Ovary (tissue), 10 donors: ENCODE measurements at places on chromosomes 6 and 20. TPM values are rescaled to one million over a fixed set of nuclear protein-coding genes. Genes with fewer than 3 reads are reported as not detected.

- no peak for DNase-seq
- no peak overlapping the region for H3K27ac ChIP-seq
- H3K4me1 ChIP-seq: no peaks in the 10 kb centered on the region
- no peak overlapping the region for H3K4me3 ChIP-seq
- H3K27me3 ChIP-seq: no peaks in the 10 kb centered on the region
- H3K36me3 ChIP-seq: no peaks in the 10 kb centered on the region
Observed at GRCh38 chr20:32798046-32798981, 21.4 kb upstream of the MAPRE1 start.

GRCh38 chr6:149264629-149265028, 52.9 kb upstream of the TAB2 start:
- H3K4me1 ChIP-seq: no peaks in the 10 kb centered on the region
- H3K36me3 ChIP-seq: no peaks in the 10 kb centered on the region

DNA sequence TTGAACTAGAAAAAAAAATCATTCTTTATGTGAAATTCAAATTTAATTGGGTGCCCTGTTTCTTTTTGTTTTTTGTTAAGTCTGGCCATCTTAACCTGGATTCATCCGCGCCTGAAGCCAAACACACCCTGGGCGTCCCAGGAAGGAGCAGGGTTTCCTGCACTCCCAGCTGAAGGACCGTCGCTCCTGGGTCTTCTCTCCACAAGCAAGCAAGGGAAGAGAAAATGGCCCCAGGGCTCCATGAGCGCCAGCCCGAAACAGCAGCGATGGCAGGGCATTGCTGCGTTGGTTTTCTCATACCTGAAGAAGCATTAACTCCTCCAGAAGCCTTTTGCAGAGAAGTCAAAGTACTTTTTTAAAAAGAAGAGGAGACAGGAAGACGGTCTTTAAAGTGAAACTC, 105.4 kb upstream of the AFDN start:
- no peaks in the 10 kb centered on the region for H3K36me3 ChIP-seq
- no peak overlapping the region for H3K4me3 ChIP-seq
- no peaks in the 10 kb centered on the region for H3K4me1 ChIP-seq

DNA sequence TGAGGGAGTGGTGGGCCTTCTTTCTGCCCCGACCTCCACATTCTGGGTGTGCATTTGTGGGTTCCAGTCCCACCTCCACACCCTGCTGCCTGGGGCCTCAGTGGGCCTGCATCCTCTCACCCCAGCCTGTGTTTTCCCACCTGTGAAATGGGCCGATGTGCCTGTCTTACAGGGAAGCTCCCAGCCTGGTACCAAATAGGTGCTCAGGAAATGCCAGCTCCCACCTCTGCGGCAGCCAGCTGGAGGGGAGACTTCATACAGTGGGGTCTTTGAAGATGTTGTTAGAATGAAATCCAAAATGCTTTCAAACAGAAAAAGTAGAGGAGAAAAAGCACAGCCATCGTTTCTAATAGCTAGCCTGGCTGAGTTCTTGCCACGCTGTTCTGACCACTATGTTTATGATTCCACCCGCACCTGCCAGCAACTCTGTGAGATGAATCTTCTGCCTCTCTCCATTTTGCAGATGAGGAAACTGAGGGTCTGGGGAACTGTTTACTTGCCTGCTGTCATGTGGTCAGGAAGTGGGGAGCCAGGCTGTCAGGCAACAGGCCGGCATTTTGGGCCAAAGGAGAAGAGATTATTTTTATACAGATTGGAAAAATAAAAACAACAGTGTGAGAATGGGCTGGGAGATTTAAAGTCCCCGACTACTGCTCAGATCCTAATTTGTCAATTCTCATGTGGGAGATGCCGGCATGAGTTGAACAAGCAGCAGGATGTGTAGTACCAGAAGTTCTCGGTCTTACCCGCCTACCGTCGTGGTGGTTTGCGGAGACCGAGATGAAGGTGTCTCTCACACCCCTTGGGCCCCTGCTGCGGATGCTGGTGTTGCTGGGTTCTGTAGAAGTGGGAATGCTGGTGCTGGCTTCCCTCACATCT, 4.6 kb downstream of the TMEM181 start:
- no peak for DNase-seq
- no peak overlapping the region for H3K27ac ChIP-seq
- H3K4me1 ChIP-seq: peaks cover 4% of the 10 kb centered on the region
- no peak overlapping the region for H3K4me3 ChIP-seq
- H3K36me3 ChIP-seq: no peaks in the 10 kb centered on the region

DNA sequence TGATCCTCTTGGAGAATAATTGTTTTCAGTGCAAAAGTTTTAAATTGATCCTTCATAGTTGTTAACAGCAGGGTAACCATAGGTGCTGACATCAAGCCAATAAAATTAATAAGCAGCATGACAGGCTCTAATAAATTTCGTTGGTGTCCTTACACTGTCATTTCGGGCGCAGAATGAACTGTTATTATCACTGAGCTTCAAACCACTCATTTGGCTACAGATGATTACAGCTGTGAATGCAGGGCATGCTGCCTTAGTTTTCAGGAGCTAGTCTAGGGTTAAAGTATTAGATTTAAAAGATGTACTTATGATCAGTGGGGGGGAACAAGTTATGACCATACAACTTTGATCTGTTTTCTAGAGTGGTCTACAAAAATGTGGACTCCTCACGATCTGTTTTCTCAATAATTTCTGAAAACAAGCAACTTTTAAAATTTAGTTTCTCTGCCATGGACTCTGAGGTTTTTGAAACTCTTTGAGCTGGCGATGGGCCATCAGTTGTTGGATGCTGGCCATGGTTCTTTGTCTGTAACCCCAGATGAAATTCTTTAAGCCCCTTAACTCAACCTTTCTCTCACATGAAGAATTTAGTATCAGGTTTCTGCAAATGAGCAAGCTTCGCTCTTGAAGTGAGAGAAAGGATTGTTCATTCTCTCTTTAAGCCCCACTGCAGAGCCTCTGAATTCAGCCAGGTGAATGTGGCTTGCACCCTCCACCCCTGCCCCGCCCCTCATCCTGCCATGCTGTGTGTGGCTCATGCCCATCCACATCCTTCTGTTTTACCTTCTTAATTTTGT, 99.1 kb upstream of the MTHFD1L start:
- H3K4me3 ChIP-seq: no peak overlapping the region
- peak; percentile 61 for DNase-seq
- H3K27me3 ChIP-seq: no peaks in the 10 kb centered on the region
- H3K4me1 ChIP-seq: peaks cover 5% of the 10 kb centered on the region

GRCh38 chr20:25058847-25059810, 1.2 kb upstream of the ACSS1 start:
- no peaks in the 10 kb centered on the region for H3K27me3 ChIP-seq
- peak overlapping the region; percentile 80 for H3K4me3 ChIP-seq
- H3K4me1 ChIP-seq: peaks cover 30% of the 10 kb centered on the region
- no peaks in the 10 kb centered on the region for H3K36me3 ChIP-seq

DNA sequence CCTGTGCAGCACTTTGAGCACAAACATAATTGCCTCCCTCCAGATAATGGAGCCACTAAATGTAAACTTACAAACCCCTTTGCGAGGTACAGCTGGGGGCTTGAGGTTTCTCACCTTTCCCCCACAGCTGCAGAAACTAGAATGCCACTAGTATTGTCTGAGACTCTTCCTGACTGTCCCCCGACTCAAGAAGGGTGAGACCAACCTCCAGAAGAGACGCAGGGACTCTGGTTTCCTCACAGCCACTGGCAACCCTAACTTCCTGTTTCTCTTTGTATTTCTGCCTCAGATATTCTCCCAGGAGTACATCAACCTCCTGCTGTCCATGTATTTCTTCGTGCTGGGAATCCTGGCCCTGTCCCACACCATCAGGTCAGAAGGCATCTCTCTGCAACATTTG, 23.6 kb downstream of the HM13 start:
- H3K4me3 ChIP-seq: no peak overlapping the region
- H3K27me3 ChIP-seq: no peaks in the 10 kb centered on the region
- no peaks in the 10 kb centered on the region for H3K4me1 ChIP-seq
- H3K36me3 ChIP-seq: no peaks in the 10 kb centered on the region

- no peak overlapping the region for H3K4me3 ChIP-seq
- no peaks in the 10 kb centered on the region for H3K27me3 ChIP-seq
- H3K27ac ChIP-seq: no peak overlapping the region
- no peak for DNase-seq
- no peaks in the 10 kb centered on the region for H3K4me1 ChIP-seq
Observed at GRCh38 chr6:70080443-70081070, 214.2 kb downstream of the COL19A1 start.

DNA sequence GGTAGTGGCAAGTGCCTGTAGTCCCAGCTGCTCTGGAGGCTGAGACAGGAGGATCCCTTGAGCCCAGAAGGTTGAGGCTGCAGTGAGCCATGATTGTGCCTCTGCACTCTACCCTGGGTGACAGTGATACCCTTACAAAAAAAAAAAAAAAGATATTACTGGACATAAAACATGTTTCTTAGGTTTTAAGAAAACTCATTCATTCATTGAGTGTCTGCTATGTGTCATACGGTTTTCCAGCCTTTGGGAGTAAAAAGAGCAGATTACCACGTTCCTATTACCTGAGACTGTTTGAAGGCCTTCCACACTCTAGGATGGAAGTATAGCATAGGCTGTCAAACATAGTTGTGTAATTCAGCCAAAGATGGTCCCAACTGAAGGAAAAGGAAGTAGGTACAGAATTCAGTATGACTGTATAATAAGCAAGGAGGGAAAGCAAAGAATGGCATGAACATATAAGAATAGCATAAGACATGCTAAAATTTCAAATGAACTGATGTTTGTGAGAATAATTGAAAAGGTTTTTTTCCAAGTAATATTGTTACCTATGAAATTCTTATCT, 22.0 kb downstream of the STXBP5 start:
- H3K27me3 ChIP-seq: no peaks in the 10 kb centered on the region
- no peak overlapping the region for H3K4me3 ChIP-seq
- no peak overlapping the region for H3K27ac ChIP-seq
- H3K4me1 ChIP-seq: no peaks in the 10 kb centered on the region
- no peak for DNase-seq
- H3K36me3 ChIP-seq: no peaks in the 10 kb centered on the region

GRCh38 chr6:34859951-34860350, 27.9 kb downstream of the TAF11 start:
- H3K27me3 ChIP-seq: no peaks in the 10 kb centered on the region
- no peak overlapping the region for H3K27ac ChIP-seq
- H3K36me3 ChIP-seq: no peaks in the 10 kb centered on the region
- H3K4me1 ChIP-seq: no peaks in the 10 kb centered on the region

DNA sequence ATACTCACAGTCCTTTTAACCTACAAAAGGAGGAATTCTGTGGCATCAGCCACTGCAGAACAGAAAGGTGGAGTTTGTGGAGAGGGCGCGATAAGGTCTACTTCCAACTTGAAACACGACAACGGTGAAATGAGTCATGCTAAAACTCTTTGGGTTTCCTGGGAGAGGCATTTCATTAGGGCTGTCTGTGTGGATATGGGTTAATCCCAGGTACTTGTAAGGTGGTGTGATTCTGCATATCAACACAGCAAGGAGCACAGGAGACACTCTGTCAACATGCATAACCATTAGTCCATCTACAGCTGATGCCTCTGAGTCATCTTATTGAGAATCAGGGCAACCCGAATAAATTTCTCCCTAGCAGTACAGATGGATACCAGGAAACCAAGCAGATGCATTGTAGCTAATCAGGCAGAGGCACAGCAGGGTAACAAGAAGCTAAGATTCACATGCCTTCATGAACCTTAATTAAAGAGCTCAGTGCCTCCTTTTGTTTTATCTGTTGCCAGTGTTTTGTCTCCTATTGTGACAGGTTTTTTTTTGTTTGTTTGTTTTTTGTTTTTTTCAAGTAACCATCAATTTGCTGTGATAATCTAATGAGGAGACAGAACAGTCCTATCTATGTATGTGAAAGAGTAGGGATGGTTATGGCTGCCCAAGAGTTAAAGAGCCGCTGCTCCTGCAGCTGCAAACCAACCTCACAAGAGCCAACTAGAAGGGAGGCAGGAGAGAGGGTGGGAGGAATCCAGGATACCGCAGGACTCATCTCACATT, 315.8 kb upstream of the SOX4 start:
- H3K36me3 ChIP-seq: no peaks in the 10 kb centered on the region
- H3K4me3 ChIP-seq: no peak overlapping the region
- H3K27me3 ChIP-seq: no peaks in the 10 kb centered on the region
- no peak for DNase-seq
- no peak overlapping the region for H3K27ac ChIP-seq

GRCh38 chr20:10376270-10377075, 57.5 kb downstream of the MKKS start:
- DNase-seq: no peak
- H3K27me3 ChIP-seq: no peaks in the 10 kb centered on the region
- H3K4me1 ChIP-seq: no peaks in the 10 kb centered on the region
- H3K36me3 ChIP-seq: no peaks in the 10 kb centered on the region
- no peak overlapping the region for H3K4me3 ChIP-seq
- H3K27ac ChIP-seq: no peak overlapping the region

GRCh38 chr6:35651244-35651643, 37.5 kb downstream of the FKBP5 start:
- H3K36me3 ChIP-seq: no peaks in the 10 kb centered on the region
- H3K4me3 ChIP-seq: no peak overlapping the region
- H3K27ac ChIP-seq: no peak overlapping the region
- DNase-seq: no peak

GRCh38 chr6:7833751-7834070, 76.9 kb downstream of the TXNDC5 start:
- H3K27me3 ChIP-seq: no peaks in the 10 kb centered on the region
- no peak overlapping the region for H3K4me3 ChIP-seq
- H3K4me1 ChIP-seq: peaks cover 9% of the 10 kb centered on the region
- no peak overlapping the region for H3K27ac ChIP-seq

DNA sequence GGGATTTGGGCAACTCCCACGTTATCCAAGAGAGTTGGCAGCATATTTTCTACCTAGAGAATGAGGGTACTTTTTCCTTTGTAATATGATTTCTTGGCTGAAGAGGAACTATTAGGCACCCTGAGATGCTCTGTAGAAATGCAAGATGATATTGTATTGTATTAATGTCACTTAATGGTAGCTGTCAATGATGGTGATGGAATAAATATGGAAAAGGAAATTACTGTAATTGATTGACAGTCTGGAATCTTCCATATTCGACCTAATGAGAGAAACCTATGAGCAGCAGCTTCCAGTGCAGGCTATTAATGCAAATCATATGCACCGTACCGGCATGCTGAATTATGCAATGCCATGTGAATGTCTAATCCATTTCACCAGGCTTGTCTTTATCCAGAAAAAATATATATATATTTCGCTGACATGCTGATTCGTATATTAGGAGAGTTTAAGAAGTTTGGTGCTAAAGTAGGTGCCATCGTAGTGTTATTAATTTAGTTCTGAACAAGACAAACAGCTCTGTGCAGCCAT, 494.2 kb upstream of the JARID2 start:
- no peak overlapping the region for H3K27ac ChIP-seq
- no peak for DNase-seq
- no peaks in the 10 kb centered on the region for H3K27me3 ChIP-seq
- no peaks in the 10 kb centered on the region for H3K36me3 ChIP-seq
- H3K4me1 ChIP-seq: no peaks in the 10 kb centered on the region

Gene COL21A1
- 2.9 TPM for total RNA-seq

Gene PCSK2
- total RNA-seq: 3.9 TPM
